Epithelial cell of prostate (primary cell): ENCODE measurements at places on chromosomes 12 and 14.

DNA sequence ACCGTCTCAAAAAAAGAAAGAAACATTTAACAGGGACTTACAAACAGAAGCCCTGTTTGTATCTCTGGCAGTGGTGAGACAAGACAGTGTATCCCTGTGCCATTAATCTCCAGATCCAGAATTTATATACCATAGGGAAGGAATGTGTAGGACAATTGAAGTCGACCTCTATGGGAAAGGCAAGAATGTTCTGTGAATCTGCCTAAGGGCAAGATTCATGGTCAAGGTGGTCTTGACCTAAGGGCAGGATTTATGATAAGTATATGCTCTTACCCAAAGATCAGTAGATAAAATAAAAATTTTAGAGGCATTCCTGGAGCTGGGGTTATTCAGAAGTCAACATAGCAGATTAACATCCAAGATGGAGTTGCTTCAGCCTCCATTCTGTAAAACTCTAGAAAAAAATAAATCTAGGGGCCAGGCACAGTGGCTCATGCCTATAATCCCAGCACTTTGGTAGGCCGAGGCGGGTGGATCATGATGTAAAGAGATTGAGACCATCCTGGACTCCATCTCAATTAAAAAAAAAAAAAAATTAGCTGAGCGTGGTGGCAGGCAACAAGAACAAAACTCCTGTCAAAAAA is 21.0 kb upstream of the SP1 start:
- no peak for DNase-seq

DNA sequence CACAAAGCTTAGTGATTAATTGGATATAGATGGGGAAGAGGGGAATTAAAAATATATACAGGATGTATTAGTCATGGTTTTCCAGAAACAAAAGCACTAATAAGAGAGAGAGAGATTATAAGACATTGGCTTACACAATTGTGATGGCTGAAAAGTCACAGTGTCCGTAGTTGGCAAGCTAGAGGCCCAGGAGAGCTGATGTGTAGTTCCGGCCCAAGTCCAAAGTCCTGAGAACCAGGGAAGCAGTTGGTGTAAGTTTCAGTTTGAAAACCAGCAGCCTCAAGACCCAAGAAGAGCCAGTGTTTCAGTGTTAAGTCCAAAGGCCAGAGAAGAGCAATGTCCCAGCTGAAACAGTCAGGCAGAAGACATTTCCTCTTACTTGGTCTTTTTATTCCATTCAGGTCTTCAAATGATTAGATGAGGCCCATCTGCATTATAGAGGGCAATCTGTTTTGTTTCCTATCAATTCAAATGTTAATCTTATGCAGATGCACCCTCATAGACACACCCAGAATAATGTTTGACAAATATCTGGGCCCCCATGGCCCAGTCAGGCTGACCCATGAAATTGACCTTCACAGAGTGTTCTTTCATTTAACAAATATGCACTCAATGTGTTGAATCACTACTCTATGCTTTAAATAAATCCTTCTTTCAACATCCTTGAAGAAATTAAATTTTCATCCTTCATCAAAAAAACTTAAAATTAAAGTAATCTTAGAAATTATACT is 67.2 kb upstream of the DIO2 start:
- no peak for DNase-seq

DNA sequence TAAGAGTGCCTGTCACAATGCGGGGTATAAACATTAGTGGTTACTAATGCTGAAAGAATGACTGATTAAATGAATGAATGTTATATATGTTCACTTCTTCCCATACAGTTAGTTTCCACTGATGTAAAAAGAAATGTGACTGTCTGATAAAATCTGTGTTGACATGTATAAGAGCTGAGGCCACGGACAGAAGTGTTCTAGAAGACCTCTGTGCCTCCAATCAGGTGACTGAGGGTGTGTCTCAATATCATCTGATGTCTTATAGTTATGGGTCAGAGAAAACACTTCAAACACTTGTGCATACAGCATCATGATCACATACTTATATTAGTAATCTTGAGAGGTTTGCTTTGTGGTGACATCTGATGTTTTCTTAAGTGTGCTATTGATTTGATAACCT is 183.4 kb downstream of the TTC7B start:
- DNase-seq = no peak

- DNase-seq = no peak
Measured at GRCh38 chr12:116040402-116040801, 237.1 kb downstream of the MED13L start.

DNA sequence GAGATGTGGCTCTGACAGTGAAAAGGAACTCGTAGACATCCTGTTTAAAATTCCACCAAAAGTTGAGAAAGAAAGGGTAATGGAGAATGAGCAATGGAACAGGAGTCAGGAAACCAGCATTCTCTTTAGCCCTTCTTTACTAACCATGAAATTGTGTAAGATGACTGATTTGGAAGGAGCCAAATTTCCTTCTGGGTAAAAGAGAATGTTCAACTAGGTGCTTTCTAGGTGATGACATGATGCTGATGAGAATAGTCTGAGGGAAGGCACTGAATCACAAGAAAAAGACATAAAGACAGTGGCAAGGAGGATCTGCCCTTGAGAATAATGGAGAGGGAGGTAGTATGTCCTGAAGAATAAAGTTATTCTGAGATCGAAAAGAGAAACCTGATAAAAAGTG is 2.2 kb downstream of the TSHR start:
- no peak for DNase-seq

DNA sequence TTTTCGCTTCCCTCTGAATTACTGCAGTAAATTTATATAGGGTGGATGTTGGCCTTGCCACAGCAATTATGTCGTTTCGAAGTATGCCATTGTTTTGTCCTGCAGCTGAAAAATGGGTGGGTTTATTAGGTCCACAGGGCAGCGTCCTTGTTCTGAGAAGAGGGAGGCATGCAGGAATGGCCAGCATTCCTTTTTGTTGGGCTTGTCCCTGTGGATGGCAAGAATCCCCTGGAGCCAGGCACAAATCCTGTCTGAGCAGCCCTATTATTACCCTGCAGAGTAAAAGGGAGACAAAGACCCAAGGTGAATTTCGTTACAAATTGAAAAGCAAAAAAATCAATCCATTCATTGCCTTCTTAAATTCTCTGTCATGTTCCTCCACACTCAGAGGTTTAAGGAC is 88.1 kb downstream of the CHST11 start:
- DNase-seq = no peak

GRCh38 chr14:85453401-85454225 is 76.3 kb upstream of the FLRT2 start:
- no peak for DNase-seq

DNA sequence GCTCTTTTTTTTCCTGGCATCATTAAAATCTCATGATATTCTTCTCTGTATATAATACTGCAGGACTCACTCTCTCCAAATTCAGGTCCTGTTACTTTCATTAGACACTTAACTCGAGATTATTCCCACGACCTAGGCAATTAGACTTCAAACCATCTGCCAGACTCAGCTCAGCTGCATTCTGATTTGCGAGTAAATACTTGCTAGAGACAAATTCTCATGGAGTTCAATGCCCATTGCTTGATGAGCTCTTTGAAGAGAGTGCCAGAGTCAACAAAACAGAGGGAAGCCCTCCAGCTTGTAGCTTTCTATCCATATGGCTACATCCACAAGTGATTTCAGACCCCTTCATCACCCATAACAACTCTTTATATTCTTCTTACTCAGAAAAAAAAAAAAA is 88.3 kb downstream of the GTF2A1 start:
- no peak for DNase-seq

- DNase-seq = no peak
Measured at GRCh38 chr14:67050896-67051295, 138.3 kb upstream of the GARIN2 start.

GRCh38 chr14:89425931-89426330 is 8.9 kb upstream of the FOXN3 start:
- no peak for DNase-seq

GRCh38 chr14:47155395-47155794 is 503.8 kb upstream of the RPL10L start:
- no peak for DNase-seq

DNA sequence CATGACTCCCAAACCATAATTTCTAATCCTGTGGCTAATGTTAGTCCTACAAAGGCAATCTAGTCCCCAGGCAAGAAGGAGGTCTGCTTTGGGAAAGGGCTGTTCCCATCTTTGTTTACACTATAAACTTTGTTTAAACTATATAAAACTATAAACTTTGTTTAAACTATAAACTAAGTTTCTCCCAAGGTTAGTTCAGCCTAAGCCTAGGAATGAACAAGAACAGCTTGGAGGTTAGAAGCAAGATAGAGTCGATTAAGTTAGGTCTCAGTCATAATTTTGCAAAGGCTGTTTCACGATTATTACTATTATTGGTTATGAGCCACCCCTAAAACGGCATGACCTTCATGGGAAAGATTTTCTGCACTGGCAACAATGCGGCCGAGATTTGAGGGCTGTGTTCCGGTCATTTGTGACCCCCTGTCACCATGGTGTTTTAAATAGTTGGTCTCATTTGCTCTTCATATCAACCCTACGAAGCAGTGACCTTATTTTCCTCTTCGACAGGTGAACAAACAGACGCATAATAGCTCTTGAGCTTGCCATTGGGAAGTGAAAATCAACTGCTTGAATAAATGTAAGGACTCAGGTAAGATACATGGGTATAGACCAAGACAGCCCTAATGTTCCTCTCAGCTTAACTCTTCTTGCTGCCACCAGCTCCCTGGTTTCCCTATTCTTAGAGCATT is 322.6 kb upstream of the TMEM132C start:
- DNase-seq = no peak

DNA sequence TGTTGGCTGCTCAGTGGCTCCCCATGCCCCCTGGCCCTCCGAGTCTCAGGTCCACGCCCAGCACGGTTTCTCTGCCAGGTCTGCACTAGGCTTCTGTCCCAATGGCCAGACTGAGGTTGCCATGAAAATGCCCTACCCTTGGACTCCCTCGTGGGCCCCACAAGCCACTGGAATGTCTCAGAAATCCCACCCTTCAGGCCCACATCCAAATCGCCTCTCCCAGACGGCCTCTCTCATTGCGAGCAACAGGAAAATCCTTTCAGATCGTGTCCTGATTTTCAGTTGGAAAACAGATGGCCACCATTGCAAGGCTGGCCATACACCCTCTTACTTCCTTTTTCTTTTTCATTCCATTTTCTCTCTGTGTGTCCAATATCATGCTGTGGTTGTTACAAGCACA is 77.3 kb downstream of the IRF2BPL start:
- DNase-seq = no peak

GRCh38 chr12:107990325-107990724 is 138.8 kb upstream of the WSCD2 start:
- no peak for DNase-seq

DNA sequence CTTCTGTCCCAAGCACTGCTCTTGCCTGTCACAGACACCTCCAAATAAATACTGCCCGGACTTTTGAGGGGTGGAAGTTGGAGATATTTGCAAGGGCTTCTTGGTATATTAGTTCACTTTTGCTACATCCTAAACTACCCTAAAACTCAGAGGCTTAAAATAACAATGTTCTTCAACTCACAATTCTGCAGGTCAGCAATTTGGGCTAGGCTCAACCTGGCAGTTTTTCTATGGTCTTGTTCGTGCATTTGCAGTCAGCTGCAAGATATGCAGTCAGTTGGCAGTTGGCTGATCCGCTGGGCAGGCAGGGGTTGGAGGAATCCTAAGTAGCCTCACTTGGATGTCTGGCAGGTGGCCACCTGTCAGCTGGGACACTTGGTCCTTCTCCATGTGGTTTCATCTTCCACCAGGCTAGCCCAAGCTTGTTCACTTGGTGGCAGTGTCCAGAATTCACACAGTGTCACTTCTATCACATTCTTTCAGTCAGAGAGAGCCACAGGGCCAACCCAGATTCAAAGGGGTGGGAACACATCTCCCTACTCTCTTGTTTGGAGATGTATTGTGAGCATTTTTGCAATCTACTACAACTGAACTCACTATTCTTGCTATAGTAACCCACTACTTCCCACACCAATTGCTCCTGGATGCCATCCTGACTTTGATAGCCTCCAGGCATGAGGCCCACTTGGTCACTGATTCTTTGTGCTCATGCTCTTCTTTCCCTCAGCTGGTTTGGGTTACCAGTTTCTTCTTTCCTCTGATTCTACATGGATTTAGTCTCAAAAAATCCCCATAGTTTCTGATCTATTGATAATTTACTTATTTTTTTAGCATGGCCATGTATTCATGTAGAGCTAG is 27.8 kb upstream of the CAPRIN2 start:
- DNase-seq = no peak

DNA sequence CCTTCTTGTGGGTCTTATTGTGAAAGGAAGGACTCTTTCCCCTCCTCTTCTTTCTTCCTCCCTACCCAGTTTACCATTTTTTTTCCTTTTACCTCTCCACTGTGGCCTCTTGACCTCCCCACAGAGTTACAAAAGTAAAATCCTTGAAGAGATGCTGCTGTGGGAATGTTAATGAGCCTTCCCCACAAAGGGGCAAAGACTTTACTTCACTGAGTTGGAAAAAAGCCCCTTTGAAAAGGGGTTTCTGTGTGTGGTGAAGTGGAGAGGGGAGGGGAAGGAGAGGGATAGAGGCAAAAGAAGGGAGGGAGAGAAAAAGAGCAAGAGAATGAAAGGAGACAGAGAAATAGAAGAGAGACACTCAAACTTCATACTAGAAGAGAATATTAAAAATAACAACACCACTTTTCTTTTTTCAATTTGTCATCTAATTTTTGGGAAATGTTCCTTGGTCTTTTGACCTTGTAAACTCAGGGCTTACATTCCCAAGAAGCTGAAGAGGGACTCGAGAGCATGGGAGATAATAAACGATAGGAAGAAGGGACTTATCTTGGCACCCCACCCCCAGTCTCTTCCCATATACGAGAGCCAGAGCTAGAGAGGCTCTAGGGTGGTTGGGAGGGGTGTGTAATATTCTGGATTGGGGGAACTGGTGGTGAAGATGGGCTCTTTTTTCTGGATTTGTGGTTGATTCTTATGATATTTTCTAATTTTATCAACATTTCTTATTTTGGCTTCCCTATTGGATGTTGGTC is 13.2 kb upstream of the SALL2 start:
- no peak for DNase-seq
